Fibroblast of the conjunctiva (primary cell): ENCODE measurements at places on chromosomes 3 and 15.

DNA sequence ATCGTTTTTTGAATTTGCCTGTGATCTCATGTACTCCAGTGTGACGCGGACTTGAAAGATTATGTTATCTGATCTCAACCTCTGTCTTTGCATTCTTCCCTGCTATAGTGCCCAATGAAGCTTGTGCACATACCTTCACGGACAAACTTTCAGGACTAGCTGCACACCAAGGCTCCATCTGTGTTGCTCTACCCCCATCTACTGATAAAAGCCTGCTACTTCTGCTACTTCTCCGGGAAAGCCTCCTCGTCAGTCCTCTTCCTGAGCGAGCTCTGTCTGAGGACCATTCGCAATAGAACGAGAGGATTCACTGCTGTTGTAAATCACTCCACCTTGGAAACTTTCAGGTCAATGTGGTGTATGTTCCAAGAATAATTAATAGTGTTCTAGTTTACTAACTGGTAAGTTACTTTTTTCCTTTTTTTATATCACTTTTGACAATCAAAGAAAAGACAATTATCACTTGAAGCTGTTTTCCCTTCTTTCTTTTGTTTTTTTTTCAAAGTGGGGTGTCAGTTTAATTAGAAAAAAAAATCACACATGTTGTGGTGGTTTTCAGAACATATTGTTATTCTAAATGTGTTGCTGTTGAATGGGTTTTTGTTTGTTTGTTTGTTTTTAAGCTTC, 217.6 kb downstream of the ARRDC4 start:
- peak; percentile 53 for DNase-seq

GRCh38 chr3:98563661-98564281, 29.6 kb downstream of the CPOX start:
- DNase-seq: no peak

GRCh38 chr3:5021116-5022092, 42.2 kb downstream of the BHLHE40 start:
- no peak for DNase-seq

GRCh38 chr15:96969732-96970710, 639.5 kb downstream of the NR2F2 start:
- no peak for DNase-seq

- no peak for DNase-seq
Measured at GRCh38 chr15:74716651-74717050, 8.7 kb downstream of the CYP1A1 start.

DNA sequence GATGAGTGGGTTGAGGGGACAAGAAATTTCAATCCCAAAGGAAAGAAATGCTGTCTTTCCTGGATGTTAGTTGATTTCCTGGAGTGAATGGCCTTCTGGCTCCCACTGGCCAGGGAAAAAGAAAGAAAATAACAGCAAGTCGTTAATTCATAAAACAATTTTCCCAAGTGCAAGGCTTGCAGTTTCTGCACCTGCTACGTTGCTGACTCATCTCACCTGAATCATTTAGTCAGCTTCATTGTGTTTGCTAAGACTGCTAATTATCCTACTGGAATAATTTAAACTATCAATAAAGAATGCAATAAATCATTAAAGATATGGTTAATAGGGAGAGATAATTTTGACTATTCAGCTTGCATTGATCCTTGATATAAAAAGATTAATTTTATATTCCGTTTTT, 387.6 kb downstream of the ROBO2 start:
- DNase-seq: no peak

- no peak for DNase-seq
Measured at GRCh38 chr3:30198162-30198561, 408.2 kb upstream of the TGFBR2 start.

- no peak for DNase-seq
Measured at GRCh38 chr3:170179432-170179831, 2.1 kb downstream of the PHC3 start.

GRCh38 chr15:38474155-38474757, 20.3 kb downstream of the FAM98B start:
- DNase-seq: peak; percentile 51

GRCh38 chr3:194686816-194687637, 1.3 kb downstream of the FAM43A start:
- no peak for DNase-seq

DNA sequence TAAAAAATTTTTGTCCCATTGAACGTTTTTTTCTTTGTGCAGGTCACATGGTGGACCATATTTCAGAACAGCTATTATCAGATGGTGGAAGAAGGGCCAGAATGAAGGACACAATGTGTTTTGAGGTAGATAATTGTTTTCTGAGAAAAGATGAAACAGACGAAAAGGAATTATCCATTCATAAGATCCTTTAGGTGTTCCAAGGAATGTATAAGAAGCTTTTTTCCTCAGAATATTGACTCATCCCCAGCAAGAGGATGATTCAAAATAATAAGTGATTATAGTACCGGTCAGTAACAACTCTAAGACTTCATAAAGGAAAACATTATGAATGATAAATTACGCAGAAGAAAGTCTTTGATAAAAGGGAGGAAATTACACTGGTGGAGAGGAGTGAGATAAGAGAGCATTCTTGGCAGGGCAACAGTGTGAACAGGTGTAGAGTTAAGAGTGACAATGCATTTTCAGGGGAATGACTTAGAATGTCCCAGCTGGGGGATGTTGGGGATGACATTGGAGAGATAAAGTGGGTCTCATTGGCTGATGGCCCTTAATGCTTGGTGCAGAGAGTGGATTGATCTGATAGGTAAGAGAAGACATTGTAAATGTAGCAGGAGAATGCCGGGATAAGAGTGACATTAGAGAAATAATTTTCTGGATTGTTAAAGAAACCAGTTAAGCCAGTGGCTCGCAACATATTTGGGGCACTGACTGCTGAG, 27.0 kb upstream of the AQP9 start:
- no peak for DNase-seq

DNA sequence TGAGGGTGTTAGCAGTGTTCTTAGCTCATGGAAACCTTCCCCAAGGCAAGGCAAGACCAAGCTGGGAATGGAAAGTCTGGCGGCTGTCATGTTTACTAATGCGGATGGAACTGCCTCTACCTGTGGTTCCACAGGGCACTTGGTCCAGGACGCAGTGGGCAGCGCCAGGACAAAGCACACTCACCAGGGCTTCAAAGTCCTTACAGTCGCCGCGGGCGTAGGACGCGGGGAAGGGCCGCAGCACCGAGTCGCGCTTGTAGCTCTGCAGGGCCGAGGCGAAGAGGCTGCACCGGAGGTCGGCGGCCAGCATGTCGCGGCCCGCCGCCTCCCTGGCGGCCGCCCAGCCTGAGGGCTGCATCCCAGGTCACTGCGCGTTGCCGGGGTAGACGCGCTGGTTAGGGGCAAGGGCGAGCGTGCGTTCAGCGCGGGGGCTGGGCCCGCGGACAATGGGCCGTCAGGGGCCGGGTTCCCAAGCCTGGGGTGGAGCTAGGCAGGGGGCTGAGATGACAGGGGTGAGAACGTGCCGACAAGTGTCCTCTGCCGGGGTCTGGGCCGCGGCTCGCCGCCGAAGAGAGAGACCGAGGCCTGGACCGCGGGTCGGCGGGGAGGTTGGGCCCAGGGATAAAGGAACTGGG, 497 bp downstream of the PARP16 start:
- DNase-seq: no peak

DNA sequence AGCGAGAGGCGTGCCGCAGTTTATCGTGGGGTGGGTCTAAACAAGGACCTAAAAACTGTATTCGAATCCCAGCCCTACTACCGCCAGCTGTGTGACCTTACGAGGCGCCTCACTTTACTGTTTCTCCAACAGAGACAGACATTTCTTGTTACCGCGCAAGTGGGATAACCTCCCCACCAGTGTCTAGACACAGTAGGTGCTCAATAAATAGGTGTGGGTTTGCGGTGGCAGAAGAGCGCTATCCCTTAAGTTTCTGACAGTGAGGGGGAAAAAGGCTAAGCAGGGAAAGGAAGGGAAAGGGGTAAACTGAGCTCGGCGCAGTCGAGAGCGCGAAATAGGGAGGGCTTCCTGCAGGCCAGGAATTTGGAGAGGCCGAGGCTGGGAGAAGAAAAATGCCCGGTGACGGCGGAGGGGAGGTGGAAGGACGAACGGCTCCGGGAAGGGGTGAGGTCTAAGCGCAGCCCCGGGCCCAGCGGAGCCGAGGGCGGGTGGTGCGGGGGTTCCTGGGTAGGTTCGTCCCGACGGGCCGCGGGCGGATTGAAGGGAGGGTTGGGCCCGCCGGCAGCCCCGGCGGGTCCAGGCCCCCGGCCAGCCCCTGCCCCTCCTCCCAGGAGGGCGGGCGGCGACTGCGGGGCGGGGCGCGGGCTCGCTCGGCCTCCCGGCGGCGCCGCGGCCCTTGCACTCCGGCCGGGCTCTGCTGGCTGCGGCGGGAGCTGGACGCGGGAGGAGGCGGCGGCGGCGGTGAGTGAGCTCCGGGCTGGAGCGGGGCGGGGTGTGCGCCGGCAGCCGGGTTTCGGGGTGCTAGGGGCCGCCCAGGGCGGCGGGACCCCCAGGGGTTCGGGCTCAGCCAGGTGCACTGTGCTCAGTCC, at the start of gene CGNL1:
Gene CGNL1, plus strand, starts transcription at position 679 of the 869 bp plus-strand sequence. CDS start 61,495 bp downstream, outside the sequence.
- no peak for DNase-seq

GRCh38 chr3:52841211-52841980, 6.6 kb upstream of the MUSTN1 start:
- no peak for DNase-seq

DNA sequence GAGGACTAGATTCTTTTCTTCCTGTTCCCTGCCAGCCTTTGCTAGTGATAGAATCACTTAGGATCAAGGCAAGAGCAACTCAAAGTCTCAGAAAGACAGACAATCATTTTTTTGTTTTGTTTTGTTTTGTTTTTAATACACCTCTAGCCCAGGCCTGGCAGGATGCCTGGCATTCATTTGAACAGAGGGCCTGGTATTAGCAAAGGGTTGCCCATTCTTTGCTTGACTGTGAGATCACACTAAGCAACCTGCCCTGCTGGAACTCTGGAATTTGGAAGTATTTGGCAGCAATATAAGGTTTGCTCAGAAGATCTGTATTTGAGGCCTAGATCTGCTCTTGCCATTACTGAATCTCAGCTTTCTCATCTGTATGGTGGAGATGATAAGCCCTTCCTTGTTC, 21.8 kb upstream of the ATP13A5 start:
- DNase-seq: no peak

DNA sequence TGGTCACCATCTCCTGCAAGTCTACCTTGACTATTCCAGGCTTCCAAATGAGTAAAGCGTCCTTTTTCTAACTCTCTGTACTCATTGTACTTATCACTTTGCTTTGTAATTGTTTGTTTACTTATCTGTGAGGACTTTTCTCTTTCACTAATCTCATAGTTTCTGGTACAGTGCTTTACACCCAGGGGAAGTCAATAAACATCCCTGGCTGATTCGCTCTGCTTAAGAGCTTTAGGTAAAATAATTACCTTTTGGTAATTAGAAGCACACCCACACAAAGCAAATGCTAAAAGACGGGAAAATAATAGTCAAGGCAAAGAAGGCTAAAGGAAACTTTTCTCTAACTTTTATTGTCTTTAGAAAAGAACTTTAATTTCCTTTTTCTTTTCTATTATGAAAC, 466.9 kb upstream of the ROBO1 start:
- no peak for DNase-seq

DNA sequence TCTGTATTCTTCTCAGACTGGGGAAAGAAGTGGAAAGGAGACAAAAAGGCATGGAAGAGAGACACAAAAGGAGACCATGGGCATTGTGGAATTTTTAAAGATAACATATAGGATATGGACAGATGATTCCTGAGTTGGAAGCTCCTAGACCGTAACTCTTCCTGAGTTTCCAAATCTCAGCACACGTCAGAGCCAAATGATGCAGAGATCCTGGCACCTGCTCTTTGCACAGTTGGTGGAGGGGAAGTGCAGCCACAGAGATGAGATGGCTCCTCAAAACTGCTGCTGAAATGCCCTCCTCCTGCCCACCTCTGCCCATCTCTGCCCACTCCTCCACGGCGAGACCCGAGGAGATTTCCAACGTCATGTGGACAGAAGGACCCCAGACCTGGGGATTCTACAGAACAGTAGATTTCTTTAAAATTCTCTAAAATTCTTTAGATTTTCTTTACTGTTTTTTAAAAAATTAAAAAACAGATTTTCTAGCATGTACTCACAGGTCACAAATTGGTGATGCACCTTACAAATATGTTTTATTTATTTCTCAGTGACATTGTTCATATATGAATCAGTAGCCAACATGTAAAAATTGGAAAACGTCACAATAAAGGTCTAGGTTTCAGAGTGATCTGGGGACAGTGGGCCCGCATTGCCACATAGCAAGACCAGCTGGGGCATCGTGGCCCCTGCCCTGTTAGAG, 8.1 kb downstream of the CPN2 start:
- DNase-seq: no peak

GRCh38 chr15:65044724-65045481, at the start of gene SLC51B:
Gene SLC51B (plus strand): TSS chr15:65045387. CDS start chr15:65050005, 4,618 bp downstream.
- no peak for DNase-seq

GRCh38 chr3:43210049-43211027, 76.0 kb upstream of the SNRK start:
- DNase-seq: no peak

DNA sequence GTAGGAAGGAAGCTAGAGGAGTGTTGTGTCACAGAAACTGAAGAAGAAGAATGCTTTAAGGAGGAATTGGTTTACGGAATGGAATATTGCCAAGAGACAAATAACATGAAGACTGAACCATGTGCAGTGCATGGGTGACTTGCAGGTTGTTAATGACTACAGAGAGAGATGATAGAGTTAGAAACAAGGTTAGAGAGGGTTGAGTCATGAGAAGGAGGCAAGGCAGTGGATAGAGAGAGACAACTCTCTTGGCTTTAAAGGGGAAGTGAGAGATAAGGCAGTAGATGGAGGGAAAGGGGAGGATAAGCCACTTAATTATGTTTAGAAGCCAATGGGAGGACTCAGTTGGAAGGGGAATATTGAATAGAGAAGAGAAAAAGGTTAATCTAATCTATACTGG, 119.3 kb upstream of the CCNL1 start:
- DNase-seq: no peak

GRCh38 chr3:107641572-107642307, 119.0 kb downstream of the BBX start:
- DNase-seq: peak; percentile 39

- no peak for DNase-seq
Measured at GRCh38 chr3:18216996-18217395, 208.1 kb downstream of the SATB1 start.

GRCh38 chr15:40064231-40064894, 25.4 kb upstream of the SRP14 start:
- DNase-seq: peak; percentile 62

DNA sequence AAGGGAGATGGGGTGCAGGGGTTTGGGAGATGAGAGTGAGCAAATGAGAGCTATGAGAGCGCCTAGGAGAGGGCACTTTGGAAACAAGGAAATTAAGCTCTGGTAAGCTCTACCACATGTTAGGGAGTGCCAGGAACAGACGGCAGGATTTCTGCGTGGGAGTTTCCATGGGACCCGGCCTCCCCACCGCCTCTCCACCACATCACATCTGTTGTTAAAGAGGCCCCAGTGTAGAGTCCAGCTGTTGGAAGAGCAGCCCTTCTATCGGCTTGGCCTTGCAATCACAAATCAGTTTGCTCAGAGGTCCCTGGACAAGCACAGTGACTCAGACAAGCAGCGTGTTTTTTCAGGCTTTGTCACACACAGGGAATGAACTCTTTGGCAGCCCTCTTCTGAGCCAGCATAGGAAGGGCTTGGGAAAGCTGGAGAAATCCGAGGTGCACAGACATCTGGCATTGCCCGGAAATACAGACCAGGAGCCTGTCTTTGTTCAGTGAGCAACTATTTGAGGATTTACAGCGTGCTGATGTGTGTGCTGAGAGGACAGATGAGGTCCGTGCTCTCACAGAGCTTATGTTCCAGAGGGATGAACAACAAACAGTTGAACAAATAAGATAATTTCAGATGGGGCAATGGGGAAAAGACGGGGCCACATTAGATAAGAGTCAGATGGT, 370.6 kb upstream of the PROK2 start:
- DNase-seq: peak; percentile 79

- peak; percentile 60 for DNase-seq
Measured at GRCh38 chr3:161413127-161413854, 42.0 kb upstream of the SPTSSB start.
